Urinary bladder (tissue), 4 donors: ENCODE measurements at places on chromosomes 1 and 21.

- no peak for DNase-seq
Observed at GRCh38 chr1:230570724-230571360, 71.4 kb upstream of the COG2 start.

DNA sequence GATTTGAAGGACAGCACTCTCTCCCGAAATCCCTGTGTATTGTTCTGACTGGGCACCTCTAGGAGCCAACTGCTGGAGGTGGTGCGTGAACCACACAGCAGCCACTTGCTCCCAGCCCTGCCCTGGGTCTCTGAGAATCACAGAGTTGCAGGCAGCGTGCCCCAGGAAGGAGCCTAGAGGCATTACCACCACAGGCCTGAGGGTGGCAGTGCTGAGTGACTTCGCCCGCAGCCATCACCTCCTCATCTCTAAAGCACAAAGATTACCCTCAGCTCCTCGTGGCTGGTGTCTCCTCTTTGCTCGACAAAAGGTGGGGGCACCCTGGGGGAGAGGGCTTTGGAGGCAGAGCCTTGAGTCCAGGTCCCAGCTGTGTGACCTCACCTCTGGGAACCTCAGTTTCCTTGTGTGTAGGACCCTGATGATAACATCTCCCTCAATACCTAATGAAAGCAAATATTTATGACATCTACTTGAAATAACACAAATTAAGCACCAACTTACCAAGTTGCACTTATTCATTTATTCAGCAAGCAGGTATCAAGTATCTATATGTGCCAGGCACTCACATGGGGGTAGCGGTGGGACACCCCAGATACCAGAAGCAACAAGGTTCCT lies 86.3 kb downstream of the VWA5B1 start:
- DNase-seq: no peak

DNA sequence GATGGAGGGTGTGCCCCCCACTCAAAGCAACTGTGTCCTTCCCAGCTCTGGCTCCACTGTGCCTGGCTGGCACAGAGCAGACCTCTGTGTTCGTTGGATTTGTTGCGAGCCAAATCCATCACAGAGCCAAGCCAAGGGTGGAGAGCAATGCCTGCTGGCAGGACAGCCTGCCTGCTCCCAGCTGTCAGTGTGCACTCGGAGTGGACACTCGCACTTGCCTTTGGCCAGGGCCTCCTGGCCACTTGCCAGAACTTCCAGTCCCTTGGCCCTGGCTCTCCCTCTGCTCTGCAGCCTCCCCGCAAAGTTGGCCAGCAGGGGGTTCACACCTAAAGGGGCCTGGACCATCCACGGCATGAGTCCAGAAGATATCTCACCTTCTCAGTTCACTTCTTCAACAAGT lies 16.4 kb downstream of the HEYL start:
- DNase-seq: no peak

DNA sequence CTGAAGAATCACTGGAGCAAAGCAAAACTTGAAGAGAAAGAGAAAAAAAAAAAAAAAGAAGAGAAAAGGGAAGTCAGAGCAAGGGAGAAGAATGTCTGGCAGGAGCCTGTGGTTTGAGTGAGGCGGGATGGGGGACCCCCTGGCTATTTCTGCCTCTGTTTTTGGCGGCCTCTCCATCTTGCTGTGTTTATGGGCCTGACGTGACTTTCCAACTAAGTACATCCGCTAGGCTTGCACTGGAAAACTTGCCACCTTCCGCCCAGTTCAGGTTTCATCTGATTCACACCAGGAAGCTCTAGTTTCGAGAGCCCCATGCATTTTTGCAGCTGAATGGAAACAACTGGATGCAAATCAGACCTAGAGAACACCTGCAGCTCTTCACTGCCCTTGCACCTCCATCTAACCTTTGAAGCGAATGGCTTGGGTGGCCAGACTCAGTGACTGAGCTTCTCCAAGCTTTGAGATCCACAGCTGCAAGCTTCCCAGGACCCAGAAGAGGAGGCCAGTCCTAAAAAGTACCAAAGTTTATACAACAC lies 28.0 kb downstream of the TBX15 start:
- DNase-seq: no peak
